CD4-positive, alpha-beta T cell treated with Interleukin-17A for 1 hour (primary cell): ENCODE measurements at places on chromosomes 16 and 17.
A peak's percentile ranks its signal among the peaks of the same experiment; 100 is the strongest.

GRCh38 chr17:15366026-15366425 lies 24.6 kb upstream of the TEKT3 start:
- no peak for DNase-seq

GRCh38 chr17:1347589-1348323 lies 52.3 kb downstream of the YWHAE start:
- peak; percentile 32 for DNase-seq

DNA sequence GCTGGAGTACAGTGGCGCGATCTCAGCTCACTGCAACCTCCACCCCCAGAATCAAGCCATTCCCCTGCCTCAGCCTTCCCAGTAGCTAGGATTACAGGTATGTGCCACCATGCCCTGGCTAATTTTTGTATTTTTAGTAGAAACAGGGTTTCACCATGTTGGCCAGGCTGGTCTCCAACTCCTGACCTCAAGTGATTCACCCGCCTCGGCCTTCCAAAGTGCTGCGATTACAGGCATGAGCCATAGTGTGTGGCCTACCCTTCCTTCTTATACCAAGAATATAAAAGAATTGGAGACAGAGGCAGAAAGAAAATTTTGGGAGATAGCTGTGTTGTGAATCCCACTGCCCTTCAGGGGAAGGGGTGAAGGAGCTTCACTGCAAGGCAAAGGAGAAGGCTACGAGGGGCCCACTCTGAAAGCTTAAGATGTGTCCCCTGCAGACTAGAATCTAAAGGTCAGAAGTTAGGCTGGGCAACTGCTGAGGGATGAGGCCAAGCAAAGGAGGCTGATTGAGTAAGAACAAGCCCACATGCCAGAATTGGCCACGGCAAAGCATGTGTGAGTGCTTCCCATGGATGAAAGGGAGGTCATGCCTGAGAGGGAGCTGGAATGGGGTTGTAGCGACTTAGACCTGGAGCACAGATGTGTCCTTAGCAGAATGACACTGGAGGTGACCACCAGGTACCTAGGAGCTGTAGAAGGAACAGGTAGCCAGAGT lies 8.4 kb upstream of the CRYBA1 start:
- no peak for DNase-seq

DNA sequence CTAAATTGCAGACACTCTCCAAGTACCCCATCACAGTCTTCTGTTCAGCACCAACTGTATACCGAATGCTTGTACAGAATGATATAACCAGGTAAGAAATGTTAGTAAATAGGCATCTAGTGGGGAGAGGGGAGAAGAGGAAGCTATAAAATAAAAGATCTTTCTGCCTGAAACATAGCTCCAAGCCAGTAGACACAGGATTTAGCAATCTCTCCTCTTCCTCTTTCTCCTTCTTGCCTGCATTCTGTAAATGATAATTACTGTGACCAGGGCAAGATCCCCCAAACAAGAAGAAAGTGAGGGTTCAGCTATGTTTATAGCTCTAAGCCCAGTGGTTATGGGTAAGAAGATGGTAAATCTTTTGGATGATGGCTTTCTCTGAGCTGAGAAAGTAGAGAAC lies 17.9 kb downstream of the ACSM3 start:
- no peak for DNase-seq

GRCh38 chr16:53692146-53692545 lies 11.5 kb downstream of the RPGRIP1L start:
- no peak for DNase-seq

DNA sequence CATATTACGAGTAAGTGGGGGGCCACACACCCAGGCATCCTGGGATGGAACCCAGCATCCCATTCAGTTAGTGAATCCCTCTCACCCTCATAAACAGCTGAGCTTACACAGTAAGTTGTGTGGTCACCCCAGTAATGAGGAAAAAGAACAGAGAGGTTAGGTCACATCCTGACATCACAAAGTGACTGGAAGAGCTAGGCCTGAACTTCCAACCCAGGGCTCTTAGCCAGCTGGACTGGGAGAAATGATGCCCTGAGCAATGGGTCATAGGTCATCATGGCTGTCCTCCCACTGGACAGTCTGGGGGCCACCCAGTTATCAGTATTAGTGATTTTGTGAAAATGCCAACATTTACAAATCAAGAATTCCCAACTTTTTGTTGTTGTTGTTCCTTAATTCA lies 205.3 kb downstream of the ZNF423 start:
- no peak for DNase-seq

DNA sequence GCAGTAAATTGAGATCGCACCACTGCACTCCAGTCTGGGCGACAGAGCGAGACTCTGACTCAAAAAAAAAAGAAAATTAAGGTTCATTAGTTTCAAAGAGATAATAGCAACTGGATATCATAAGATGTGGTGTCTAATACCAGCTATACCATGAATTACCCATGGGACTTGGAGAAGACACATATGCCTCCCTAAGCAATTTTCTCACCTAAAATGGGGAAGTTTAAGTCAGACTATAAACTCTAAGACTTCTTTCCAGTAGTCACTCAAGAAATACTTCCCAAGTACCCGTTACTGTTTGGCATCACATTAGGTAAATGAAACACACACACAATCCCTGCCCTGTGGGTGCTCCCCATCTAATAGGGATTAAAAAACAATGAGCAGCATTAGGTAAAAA lies 22.6 kb downstream of the SMURF2 start:
- no peak for DNase-seq

GRCh38 chr17:49407981-49408501 lies 6.6 kb downstream of the PHB1 start:
- peak; percentile 85 for DNase-seq

GRCh38 chr16:69498926-69499325 lies 66.8 kb upstream of the NFAT5 start:
- DNase-seq, result no peak

GRCh38 chr16:52068447-52069074 lies 478.4 kb downstream of the TOX3 start:
- no peak for DNase-seq

GRCh38 chr17:71378036-71378435 lies 742.8 kb upstream of the SOX9 start:
- DNase-seq, result no peak

GRCh38 chr16:53991754-53992378 lies 287.9 kb downstream of the FTO start:
- no peak for DNase-seq

DNA sequence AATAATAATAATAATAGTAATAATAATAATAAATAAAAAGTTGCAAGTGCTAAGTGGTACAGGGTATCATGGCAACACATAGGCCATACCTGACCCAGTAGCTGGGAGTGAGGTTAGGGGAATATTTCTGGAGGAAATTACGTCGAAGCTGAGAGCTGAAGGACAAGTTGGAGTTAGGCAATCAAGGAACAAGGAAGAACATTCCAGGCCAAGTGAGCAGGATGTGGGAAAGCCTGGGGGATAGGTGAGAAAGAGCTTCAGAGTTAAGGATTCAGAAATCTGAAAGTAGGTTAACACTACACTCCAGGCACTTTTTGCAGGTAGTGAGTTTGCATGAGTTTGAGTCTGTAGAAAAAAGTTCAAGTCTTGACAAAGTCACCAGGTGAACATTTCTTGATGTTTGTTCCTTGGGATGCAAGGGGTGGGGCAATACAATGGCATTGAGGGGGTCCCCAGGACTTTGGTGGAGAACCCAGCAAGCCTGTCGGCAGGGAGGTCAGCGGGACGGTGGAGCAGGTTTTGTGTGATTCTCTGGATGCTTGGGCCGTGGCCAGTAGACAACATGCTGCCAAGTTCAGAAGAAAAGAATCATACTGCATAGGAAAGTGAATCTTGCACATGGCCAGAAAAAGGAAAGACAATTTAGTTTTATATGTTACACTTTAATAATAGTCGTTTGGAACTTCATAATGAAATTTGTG lies 27.7 kb upstream of the MPHOSPH6 start:
- DNase-seq, result no peak

DNA sequence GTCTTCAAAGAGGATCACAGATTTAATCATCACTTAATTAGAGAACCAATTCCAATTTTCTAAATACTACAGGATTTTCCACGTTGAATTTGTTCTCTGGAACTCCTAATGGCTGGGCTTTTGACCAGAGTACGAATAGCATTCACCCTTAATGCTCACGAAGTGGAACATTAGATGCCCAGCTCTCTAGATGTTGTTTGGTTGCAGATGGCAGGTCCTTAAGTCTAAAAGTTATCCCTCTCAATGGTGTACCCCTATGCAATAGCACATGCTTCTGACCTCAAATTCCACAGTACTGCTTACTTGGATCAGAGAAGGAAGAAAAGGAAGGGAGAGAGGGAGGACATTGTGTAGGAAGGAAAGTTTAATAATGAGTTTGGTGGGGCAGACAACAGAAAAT lies 8.6 kb upstream of the NACA2 start:
- DNase-seq, result no peak

DNA sequence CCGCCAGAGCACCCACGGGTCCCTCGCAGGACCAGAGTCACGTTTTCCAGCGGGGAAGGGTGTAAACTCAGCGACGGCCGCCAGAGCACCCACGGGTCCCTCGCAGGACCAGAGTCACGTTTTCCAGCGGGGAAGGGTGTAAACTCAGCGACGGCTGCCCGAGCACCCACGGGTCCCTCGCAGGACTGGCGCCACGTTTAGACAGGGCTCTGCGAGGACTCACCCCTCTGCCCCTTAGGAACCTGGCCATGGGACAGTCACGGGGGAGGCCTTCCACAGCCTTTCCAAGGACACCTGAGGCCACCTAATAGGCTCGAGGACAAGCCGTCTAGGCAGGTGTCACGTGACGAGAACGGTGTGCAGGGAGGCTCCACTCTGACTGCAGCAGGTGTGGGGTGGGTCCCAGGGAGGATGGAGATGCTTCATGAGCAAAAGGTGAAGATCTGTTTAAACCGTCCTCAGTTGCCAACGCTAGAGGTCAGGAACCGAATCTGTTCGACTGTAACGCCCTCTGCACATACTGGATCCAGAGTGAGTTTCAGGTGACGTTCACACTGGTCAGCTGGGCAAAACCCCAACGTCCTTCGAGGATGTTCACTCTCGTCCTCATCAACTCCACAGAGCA lies 48.0 kb upstream of the METRNL start:
- no peak for DNase-seq

DNA sequence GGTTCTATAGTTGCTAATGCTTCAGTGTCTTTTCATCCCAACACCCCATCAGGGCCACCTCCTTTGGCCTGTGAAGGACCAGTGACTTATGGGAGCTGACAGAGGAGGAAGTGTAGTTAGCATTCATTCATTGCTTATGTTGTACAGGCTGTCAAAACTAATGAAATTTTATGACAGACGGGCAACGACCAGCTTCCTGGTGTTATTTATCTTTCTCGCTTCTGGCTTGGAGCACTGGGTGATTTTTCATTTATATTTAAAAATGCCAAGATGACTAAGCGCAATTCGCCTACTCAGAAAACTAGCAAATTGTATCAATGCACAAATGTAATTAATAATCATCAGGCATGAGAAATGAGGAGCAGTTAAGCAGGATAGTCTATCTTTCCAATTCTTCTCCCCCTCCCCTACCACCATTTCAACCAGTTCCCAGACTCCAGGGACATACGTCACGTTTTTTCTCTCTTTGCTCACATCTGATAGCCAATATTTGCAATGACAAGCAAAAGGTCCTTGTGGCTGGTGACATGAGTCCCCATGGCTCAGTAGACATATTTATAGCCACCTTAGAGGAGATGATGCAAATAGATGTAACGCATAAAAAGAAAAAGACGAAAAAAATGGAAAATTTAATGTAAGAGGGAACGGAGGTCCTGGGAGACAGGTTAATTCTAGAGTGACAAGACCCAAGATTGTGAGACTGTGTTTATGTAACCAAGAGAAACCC lies 11.2 kb downstream of the CDRT15 start:
- DNase-seq, result no peak

DNA sequence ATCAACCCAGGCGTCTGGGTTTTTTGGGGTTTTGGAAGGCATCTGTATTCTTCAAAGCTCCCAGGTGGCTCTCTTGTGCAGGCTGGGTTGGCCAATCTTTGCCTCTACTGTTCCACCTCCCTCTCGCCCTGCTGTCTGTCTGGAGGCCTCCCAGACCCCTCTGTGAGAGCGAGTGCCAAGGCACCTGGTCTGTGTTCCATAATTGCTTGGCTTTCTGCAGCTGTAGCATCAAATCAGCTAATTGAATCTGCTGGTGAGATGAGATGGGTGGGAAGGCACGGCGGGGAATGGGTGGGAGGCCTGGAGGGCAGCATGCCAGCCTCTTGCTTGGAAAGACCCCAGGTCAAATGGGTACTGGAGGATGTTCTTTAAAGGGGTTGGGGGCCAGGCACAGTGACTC lies 52.5 kb upstream of the CLEC19A start:
- DNase-seq, result no peak

DNA sequence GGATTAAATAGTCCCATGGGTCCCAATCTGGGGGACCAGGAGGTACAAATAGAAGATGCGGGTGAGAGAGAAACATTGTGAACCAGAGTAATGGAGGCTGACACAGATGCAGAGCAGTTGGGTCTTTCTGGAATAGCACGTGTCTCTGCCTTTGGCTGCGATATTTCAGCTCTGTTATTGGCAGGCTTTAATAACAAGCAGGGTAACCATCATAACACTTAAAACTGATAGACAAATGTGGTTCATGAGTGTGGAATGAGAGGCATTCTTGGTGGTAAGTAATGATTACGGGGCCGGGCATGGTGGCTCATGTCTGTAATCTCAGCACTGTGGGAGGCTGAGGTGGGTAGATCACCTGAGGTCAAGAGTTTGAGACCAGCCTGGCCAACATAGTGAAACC lies 110.3 kb downstream of the SNX29 start:
- no peak for DNase-seq

- DNase-seq, result no peak
These were observed 18.0 kb upstream of the TRIM37 start for GRCh38 chr17:59124665-59125064.

GRCh38 chr16:67275321-67275720 lies 4.0 kb upstream of the PLEKHG4 start:
- no peak for DNase-seq

DNA sequence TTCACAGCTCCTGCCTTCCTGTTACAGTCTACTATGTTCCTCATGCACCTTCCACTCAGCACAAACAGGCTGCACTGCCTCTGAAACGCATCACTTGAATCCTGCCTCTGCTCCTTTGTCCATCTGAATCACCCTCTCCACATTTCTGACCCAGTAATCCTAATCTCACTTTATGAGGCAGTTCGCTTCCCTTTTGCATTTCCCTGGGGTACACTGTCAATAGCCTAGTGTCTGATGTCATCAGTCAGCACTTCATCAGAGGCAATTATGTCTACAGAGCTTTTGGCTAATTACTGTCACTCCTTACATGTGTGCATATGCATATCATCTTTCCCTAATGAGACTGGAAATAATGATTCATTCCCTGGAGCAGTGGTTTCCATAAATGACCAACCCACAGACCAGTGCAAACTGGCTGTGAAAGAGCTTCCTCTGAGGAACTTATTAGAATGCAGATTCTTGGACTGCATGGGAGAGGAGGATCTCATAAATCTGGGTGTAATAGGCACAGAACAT lies 23.6 kb downstream of the CA4 start:
- no peak for DNase-seq

GRCh38 chr16:10896165-10896564 lies 19.2 kb downstream of the CIITA start:
- no peak for DNase-seq

- no peak for DNase-seq
These were observed 853.9 kb upstream of the EEF2KMT start for GRCh38 chr16:5951486-5951885.
